ENCODE measurements at places on chromosomes 7 and 10.

DNA sequence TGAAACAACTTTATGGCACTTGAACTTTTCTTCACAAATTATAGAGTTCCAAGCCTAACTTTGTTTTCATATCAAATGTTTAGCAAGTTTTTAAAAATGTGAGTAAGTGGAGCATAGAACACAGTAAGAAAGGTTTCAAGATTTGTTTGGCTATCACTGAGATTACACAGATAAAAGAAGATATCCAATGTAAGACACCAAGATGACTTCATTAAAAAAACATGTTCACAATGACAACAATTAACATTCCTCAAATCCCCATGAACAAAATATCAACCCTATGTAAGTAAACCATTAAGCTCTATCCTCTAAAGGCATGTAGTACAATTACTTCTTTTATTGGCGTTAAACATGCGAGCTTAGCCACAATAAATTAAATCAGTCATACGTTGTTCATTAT lies 129.7 kb downstream of the RELN start:
- no peak for DNase-seq

- DNase-seq, result no peak
These were observed 51.4 kb downstream of the FAM241B start for GRCh38 chr10:69681436-69681835.

- DNase-seq, result no peak
These were observed 19.2 kb upstream of the SEC61G start for GRCh38 chr7:54778166-54778565.

DNA sequence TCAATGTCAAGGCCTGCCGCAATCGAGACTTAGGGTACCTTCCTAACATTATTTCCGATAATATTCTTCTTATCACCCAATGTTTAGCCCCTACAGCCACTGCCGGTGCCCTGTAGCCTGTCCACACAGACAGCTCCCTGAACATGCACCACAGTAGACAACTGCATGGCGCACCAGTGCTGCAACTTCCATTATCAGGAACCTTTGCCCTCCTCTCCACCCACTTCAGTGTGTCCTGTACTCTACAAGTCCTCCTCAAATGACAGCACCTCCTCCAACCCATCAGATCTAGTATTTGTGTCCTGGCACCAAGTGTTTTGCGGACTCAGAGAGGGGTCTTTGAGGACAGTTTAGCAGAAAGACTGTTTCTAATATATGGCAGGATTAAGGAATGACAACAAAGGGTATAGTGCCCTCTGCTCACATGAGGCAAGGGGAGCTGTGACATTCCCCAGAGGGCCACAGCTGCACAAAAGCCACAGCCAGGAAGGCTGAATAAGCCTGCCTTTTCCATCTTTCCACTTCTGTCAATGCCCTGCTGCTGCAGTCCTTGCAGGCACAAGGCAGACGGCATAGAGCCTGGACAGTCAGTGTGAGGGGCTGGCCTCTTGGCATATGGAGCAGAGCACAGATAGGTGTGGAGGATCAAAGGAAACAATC lies 335.4 kb downstream of the PARD3 start:
- DNase-seq, result no peak

- DNase-seq, result no peak
These were observed 32.9 kb downstream of the GPER1 start for GRCh38 chr7:1120791-1121190.

DNA sequence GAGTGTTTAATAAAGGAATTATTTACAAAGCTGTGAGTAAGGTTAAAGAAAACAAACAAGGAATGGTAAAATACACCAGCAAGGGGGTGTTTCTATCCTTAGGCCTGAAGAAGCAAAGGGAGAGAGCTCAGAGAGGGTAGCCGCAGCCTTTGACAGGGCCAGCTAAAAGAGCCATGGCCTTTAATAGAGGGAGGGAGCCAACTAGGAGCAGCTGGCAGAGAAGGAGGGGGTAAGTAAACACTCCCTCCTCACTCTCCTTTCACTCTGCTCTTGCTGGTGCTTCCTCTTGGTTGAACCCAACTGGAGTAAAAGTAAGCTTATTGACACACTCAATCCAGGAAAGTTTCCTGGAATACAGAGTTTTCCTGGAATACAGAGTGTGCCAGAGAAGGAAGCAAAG lies 87.5 kb downstream of the CH25H start:
- DNase-seq, result no peak

Measured in COR-L47 (cell line).